RPMI7951 (cell line): ENCODE measurements at places on chromosomes 5 and 9.

DNA sequence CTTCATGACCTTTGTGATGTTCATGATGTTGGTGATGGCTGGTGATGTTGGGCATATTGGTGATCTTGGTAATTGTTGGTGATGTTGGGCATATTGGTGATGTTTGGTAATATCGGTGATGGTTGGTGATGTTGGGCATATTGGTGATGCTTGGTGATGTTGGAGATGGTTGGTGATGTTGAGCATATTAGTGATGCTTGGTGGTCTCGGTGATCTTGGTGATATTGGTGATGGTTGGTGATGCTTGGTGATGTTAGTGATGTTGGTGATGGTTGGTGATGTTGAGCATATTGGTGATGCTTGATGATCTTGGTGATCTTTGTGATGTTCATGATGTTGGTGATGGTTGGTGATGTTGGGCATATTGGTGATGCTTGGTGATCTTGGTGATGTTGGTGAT, 73.8 kb downstream of the IRX2 start:
- no peak for DNase-seq

DNA sequence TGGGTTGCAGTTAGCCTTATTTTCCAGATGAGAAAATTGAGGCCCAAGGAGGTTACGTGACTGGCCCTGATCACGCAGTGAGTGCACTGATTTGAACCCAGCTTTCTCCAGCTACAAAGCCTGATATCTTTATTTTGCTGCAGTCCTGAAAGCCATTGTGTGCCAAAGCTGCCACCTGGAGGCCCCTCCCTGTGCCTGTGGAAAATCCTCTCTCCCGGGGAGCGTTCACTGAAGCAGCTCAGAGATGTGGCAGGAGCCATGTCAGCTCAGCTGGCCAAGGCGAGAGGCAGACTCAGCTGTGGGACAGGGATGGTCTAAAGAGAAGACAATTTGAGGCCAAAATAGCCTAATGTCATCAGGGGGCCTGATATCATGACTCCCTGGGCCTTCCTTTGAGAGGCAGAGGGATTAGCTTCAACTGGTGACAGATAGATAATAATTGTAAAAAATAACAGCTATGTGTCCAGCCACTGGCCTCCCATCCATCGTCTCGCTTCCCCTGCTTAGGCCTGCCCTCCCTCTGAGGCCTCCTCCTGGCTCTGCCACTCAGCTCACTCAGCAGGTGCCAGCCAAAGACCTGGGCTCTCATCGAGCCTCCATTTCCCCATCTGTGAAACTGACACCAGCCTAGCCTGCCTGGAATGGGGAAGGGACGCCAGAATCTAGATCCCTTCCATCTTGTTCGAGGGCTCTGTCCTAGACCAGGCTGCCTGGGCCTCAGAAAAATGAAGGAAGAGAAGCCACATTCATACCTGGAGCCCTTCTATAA, 74.3 kb upstream of the GGTA1 start:
- DNase-seq: no peak

DNA sequence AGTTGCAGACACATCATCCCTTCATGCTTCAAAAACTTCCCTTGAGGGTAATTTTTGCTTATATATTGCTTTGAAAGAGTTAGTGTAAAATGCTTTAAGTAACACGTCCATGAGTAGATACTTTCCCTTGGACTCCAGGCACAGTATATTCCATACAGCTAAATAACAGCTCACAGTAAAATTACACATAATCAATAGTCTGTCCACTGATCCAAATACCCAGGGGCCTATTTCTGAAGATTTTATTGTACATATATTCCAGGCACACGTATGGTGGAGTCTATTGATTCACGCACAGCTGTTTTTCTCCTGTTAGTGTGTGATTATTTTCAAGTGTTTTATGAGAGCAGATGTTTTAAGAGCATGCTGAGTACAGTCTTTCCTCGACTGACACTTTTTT, 223.7 kb upstream of the GRAMD2B start:
- DNase-seq: no peak

- peak; percentile 30 for DNase-seq
These were observed 87.3 kb downstream of the INVS start for GRCh38 chr9:100186356-100186755.

- no peak for DNase-seq
These were observed 126.8 kb downstream of the SLC1A3 start for GRCh38 chr5:36733183-36733582.

DNA sequence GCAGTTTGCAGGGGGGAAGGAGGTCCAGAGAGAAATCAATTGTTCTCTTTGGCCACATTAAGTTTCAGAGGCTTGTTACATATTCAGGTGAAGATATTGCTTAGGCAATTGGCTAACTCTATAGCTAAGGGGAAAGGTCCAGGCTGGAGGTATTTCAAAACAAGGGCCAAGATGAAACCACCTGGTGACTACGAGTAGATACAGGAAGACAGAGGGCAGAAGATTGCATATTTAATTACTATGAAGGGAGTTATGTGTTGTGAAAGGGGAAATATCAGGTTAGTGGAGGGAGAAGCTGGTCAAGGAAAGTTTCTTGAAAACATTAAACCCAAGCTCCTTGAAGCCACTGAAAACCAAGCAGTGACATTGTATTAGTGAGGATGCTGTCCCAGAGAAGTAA, 1.9 kb upstream of the RAD23B start:
- no peak for DNase-seq

DNA sequence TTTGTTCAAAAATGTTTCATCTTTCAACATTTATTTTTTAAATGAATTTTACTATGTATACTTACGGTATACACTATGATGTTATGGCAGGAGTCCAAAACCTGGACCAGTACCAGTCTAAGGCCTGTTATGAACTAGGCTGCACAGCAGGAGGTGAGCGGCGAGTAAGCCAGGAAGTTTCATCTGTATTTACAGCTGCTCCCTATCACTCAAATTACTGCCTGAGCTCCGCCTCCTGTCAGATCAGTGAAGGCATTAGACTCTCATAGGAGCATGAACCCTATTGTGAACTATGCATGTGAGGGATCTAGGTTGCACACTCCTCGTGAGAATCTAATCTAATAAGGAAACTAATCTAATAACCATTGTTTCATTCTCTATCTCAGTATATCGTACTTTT, 715.5 kb upstream of the PTPRD start:
- DNase-seq: no peak

GRCh38 chr9:37415011-37415719, 7.3 kb upstream of the GRHPR start:
- peak; percentile 73 for DNase-seq

- no peak for DNase-seq
These were observed 4.8 kb downstream of the SKP1 start for GRCh38 chr5:134171972-134172371.

DNA sequence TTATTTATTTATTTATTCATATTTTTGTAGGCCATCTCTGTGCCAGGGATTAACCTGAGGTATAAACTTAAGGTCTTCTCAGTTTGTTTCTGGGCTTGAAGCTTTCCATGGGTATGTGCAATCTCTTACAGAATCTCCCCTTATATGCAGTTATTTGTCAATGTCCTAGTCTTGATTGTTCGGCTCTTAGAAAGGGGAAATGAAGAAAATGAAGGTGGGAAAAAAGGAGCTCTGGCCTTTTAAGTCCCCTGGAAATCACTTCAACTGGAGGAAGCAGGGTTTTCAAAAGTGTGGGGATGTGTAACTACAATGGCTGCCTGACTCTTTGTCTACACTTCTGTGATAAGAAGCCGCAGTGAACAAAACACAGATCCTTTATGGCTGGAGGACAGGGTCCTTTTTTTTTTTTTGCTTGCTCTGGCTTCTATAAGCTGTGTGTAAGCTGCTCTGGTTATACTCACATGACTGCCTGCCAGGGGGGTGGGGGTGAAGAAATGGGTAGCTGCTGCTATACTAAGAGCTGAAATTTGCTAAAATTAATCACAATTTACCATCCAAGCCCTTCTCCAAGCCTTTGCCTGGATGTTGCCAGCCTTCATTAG, 33.7 kb downstream of the CENPP start:
- no peak for DNase-seq

- DNase-seq: no peak
These were observed 573.6 kb upstream of the ARRDC3 start for GRCh38 chr5:91956738-91957137.

- DNase-seq: peak; percentile 4
These were observed 2.2 kb downstream of the GAS1 start for GRCh38 chr9:86944796-86945727.

GRCh38 chr9:93574900-93575795, 1.2 kb upstream of the PHF2 start:
- no peak for DNase-seq
